Endothelial cell (in vitro differentiated cells): ENCODE measurements at places on chromosomes 2 and 18. TPM values are rescaled to one million over a fixed set of nuclear protein-coding genes. Genes with fewer than 3 reads are reported as not detected.

Gene SKOR2
- total RNA-seq = 0.38 TPM

Gene BOK
- total RNA-seq = 110 TPM

Gene CYRIA
- 32.4 TPM for total RNA-seq

Gene COL6A3
- 1.6 TPM for total RNA-seq

Gene FOXI3
- total RNA-seq = 0.69 TPM

Gene SERPINB7
- total RNA-seq = not detected

Gene FSHR
- total RNA-seq = not detected

Gene MBD1
- total RNA-seq = 65.1 TPM

Gene RNF125
- total RNA-seq = 5.2 TPM

Gene NLRC4
- total RNA-seq = not detected

Gene AKAIN1
- total RNA-seq = not detected

Gene RAB6C
- total RNA-seq = 1.4 TPM

Gene DIPK1C
- 0.21 TPM for total RNA-seq

Gene CPS1
- 31.5 TPM for total RNA-seq

Gene CERKL
- 0.08 TPM for total RNA-seq

Gene LAMA1
- total RNA-seq = 8.7 TPM

Gene INHBB
- 4.7 TPM for total RNA-seq

Gene SLC9A4
- 0.08 TPM for total RNA-seq

Gene INHA
- not detected for total RNA-seq

GRCh38 chr2:114222344-114222743 lies 220.1 kb upstream of the DPP10 start:
- no peak for DNase-seq

DNA sequence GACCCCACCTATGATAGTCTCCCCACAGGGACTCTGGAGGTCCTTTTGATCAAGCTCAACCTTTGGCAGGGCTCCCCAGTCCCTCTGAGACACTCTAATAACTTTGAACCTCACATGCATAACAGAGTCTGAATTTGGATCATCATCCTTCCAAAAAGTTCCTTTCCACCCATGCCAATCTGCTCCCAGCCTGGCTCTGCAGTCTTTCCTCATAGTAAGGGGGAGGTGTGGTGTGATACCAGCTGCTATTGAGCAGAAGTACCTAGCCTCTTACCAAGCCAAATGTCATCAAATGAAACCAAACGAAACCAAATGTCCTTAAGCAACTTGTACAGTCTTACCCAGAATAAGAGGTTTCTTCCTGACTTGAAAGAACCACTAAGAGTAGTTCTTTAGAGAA lies 36.5 kb downstream of the DTNA start:
- no peak for DNase-seq

GRCh38 chr2:189258616-189259365 lies 79.2 kb upstream of the COL5A2 start:
- no peak for DNase-seq

DNA sequence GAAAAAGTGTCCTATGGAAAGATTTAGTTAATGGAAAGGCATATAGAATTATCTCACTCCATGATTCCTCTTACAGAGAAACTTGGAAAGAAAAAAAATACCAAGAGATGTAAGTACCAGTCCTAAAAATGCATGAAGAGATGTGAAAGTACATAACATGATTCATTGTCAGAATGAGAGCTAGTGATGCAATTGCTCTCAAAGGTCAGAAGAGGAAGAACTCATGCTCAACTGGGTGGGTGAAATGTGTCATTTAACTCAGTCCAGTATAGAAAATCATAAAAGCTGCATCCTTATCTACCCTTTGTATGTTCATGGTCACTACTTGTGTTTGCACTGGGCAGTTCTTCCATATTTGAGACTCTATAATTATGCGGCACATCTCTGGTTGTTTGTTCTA lies 300.0 kb upstream of the PIK3C3 start:
- DNase-seq = no peak

- DNase-seq = no peak
Observed at GRCh38 chr2:182248362-182248761, 178.5 kb downstream of the PDE1A start.

GRCh38 chr18:23143815-23144261 lies 8.6 kb downstream of the CABLES1 start:
- DNase-seq = peak; percentile 15

DNA sequence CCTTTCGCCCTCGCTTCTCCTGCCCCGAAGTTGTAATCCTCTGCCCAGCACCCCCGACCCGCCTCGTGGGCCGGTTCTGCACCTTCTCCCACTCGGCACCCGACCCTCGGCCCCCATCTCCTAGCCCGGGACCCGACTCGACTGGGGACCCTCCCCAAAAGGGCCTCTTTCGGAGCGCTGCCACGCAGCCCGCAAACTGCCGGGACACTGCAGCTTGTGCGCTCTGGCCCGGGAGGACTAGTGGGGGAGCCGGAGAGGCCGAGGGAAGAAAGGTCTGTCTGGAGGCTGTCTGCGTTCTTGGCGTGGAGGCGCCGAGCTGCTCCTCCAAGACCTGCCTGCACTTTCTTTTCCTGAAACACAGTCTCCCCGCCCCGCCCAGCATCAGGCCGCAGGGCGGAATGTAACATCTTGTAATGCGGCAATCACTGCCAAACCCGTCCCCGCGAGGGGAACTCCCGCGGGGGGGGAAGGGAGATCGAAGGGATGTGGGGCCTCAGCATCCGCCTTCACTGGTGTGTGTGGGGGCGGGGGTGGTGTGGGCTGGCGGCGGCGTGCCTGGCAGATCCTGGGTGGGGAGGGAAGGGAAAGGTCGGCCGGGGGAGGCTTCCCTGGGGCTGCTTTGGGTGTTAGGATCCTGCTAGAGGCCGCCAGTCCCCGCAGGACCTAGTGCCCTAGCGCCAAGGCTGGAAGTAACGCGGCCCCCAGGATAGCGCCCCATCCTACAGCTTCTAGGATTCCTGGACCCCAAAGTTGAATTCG lies 7.4 kb downstream of the DLX2 start:
- no peak for DNase-seq

- no peak for DNase-seq
Observed at GRCh38 chr2:182638667-182639066, 77.4 kb upstream of the DNAJC10 start.

- no peak for DNase-seq
Observed at GRCh38 chr2:20689428-20690264, 22.7 kb downstream of the GDF7 start.

- DNase-seq = no peak
Observed at GRCh38 chr2:99756059-99756458, 266.2 kb upstream of the REV1 start.

DNA sequence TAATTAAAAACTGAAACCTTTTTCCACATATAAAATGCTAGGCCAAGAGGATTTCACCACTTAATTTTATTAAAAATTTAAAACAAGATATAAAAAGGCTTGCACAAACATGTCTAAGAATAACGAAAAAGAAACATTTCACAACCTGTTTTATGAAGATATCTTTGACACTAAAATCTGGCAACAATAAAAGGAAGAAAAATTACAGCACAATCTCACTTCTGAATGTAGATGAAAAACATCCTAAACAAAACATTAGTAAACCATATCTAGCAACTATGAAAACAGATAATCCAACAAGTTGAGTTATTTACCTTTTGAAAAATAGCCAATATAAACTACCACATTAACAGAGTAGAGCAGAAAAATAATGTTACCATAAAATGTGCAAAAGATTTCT lies 185.4 kb upstream of the MMADHC start:
- DNase-seq = no peak

- DNase-seq = no peak
Observed at GRCh38 chr2:41720331-41721251, 327.2 kb upstream of the PKDCC start.

DNA sequence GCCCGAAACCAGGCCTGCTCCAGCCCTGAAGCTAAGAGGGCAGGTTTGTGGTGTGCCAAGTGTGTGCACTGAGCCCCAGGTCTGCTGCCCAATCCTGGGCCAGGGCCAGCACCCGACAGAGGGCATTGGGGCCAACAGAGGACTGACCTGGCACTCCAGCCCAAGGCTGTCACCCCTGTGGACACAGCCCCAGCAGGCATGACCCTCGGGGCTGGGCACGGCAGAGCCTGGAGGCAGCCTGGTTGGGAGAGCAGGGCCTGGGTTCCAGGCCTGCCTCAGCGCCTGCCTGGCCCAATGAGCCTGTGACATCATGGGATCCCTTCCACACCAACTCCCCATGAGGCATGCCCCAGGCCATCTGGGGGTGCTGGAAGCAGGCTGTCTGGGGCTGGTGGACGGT lies 10.8 kb upstream of the SNED1 start:
- DNase-seq = no peak

- no peak for DNase-seq
Observed at GRCh38 chr2:37020212-37020886, 54.0 kb upstream of the STRN start.

- no peak for DNase-seq
Observed at GRCh38 chr2:1758774-1759610, 14.7 kb upstream of the PXDN start.

GRCh38 chr2:184646177-184646576 lies 47.8 kb downstream of the ZNF804A start:
- DNase-seq = no peak

- DNase-seq = no peak
Observed at GRCh38 chr2:6994536-6995128, 77.4 kb downstream of the RNF144A start.

DNA sequence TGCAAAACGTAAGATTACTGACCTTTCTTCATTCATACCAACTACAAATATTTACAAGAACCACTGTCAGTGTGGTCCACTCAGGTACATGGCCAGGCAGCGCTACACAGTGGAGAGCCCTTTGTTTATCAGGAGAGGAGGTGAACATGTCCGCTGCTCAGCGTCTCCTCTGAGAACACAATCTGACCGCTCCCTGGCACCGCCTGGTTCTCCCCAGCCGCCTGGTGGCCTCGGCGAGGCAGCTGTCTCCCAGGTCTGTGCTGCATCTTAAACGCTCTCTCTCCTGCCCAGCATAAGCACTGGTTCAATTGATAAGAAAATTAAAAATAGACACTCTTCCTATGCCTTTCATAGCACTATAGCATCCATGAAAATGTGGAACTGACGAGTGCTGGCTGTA lies 146.8 kb upstream of the PXDN start:
- DNase-seq = no peak

DNA sequence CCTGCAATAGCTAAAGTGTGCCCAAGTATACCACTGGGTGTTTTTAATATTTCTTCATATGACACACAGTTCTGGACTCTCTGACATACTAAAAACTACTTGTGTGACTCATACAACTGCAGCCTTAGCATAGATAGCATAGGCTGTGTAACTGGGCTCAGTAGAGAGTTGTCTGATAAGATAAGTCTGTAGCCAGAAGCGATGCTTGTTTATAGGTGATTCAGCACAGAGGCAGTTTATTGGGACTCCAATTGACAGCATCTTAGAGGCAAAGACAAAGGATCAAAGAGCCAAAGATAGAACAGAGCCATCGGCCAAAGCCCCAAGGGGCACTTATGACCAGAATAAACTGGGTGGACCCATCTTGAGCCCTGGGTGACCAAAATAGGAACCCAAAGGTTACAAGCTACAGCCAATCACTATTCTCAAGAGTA lies 42.3 kb downstream of the AAK1 start:
- no peak for DNase-seq

GRCh38 chr2:205175831-205176230 lies 506.5 kb upstream of the NRP2 start:
- no peak for DNase-seq

GRCh38 chr2:236242057-236242495 lies 22.1 kb downstream of the ASB18 start:
- DNase-seq = no peak

DNA sequence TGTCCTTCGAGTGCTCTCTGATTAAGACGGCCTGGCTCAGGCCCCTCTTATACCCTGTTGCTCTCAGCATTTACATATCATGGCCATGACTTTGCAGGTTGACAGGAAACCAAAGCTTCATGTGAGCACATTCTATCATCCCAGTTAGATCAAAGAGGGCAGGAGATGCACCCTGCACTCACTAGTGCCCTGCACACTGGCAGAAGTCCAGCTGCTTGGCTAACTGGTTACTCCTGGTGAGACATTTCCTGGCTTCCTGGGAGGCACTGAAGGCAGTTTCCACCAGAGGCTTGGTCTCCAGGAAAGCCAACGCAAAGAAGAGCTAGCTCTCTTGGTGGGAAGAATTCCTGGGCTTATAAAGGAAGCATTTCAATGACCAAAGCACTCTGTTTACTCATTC lies 66.3 kb downstream of the LIPG start:
- DNase-seq = no peak

DNA sequence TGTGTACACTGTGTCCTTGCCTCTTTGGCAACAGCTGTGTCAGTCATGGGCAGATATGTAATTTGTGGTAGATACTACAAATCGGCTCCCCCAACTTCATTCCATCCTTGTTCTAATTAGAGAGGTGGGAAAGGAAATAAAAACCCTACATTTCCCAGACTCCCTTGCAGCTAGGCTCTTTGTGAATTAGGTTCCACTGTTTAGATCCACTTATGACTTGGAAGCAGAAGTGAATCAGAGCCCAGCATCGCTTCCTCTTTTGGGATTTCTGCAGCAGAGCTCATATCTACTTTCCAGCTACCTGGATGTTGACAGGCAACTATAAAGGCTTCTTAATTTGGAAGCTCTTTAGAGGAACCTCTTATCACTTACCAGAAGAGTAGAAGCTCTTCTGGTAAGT lies 34.1 kb upstream of the NARS1 start:
- DNase-seq = no peak

DNA sequence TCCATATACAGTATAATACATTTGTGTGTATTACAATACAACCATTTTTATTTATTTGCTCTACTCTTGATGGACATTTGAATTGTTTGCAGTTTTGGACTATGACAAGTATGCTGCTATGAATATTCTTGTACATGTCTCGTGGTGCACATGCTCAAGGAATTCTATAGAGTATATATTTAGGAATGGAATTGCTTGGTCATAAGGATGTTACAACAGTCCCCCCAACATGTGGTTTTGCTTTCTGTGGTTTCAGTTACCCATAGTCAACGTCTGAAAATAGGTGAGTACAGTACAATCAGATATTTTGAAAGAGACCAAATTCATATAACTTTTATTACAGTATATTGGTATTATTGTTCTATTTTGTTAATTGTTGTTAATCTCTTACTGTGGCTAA lies 24.1 kb upstream of the PLEKHM3 start:
- no peak for DNase-seq

GRCh38 chr2:235229236-235229635 lies 264.6 kb upstream of the AGAP1 start:
- no peak for DNase-seq

- no peak for DNase-seq
Observed at GRCh38 chr2:60540074-60540473, 13.4 kb downstream of the BCL11A start.
